ENCODE measurements at places on chromosomes 12 and 14.

DNA sequence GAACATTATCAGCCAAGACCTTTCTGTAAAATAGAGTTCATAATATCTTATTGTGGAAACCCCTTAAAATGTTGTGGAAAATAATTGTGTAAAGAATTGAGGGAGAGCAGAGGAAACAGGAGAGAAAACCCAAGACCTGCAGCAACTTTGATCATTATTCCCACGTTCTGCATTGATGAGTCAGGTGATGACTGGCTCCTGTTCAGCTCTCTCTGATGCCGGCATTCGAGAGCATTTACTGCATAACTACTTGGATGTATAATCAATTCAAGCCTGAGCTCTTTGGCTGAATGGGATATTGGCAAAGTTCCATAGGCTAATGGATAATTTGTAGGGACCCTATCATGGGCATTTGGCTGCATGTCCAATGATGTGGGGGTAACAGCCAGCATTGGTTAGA, 176.3 kb upstream of the ARID2 start:
- DNase-seq: no peak

GRCh38 chr12:132952371-132953162, 3.5 kb downstream of the ZNF605 start:
- no peak for DNase-seq

DNA sequence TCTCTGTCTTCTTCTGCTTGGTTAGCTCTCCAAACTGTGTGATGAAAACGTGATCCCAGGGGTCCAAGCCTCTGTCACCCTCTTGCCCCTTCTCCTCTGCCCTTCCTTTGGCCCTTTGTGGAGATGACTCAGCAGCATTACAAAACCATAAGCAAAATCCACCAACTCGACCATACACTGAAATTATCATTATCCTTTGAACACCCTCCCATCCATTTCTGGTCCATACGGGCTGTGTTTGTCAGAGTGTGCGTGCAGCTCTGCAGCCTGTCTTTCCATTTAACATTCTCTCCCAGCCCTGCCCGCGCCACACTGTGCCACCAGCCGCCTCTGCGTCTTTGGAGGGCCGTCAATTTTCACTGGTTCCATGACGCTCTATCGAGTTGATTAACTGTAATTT, 69.2 kb downstream of the SLC25A47 start:
- peak; percentile 44 for DNase-seq

- peak; percentile 25 for DNase-seq
These were observed 650 bp upstream of the PTGER2 start for GRCh38 chr14:52313462-52313861.

- peak; percentile 49 for DNase-seq
These were observed 28.6 kb downstream of the FIGNL2 start for GRCh38 chr12:51819736-51820525.

DNA sequence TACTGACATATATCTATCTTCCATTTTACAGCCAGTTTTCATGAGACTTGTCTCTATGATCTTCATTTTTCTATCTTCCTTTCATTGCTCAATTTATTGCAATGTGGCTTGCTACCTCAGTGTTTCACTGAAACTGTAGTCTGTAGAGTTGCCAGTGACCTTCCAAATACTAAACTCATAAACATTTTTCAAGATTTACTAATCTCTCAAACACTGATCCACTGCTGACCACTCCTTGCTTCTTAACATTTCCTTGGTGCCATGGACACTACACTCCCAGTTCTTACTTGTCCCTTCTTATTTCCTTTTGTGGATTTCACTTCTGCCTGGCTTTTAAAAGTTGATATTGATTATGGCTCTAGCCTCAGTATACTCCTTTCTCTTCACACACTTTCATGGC, 95.4 kb upstream of the SLCO1C1 start:
- DNase-seq: peak; percentile 4

DNA sequence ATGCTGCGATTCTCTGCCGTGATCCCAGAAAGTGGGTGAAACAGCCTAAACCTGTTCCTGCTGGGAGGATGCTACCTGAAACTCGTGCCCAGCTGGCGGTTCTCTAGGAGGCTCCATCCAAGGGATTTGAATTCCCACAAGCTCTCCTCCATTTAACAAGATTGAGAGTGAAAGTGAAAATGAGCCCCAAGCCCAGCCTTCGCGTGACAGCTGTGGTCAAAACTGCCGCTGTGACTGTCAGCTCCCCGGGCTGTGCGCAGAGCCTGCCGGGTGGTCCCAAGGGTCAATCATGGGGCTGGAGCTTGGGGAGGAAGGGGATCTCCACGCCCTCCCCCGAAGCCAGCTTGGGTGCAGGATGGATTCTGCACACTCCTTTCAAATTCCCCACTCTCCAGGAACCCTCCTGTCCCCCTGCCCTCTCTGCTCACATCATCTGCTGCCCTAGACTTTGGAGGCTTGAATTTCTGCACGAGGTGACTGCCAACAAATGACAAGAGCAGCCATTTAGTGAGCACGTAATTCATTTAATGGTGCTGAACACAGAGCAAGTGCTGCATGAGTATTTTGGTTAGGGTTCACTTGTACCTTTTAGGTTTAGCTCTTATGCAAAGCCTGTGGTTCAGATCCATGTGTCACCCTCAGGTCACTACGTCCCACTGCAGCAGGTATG, 5.3 kb downstream of the ASB2 start:
- DNase-seq: no peak

DNA sequence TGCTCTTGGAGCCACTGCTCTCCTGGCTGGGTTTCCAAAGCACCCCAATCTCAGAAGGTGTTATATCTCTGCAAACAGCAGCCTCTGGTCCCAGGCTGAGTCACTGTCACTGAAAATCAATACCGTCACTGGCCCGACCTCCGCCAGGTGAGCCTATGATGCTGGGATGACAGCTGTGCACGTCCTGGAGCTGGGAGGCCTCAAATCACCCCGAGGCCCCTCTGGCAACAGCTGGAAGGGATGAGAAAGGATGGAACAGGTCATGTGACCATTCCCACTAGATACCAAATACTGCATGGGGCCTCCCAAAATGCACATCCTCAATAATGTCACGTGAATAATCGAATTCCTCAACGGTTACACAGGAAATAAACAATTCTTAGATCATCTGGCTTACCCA, 190.8 kb downstream of the TTC7B start:
- no peak for DNase-seq

- no peak for DNase-seq
These were observed 55.3 kb downstream of the RBM19 start for GRCh38 chr12:113910751-113911272.

GRCh38 chr14:72736786-72737559, 156.9 kb downstream of the DPF3 start:
- DNase-seq: peak; percentile 89

GRCh38 chr12:18296201-18296908, 35.0 kb downstream of the PIK3C2G start:
- DNase-seq: peak; percentile 40

- no peak for DNase-seq
These were observed 78.9 kb upstream of the MAP1LC3B2 start for GRCh38 chr12:116480210-116480810.

GRCh38 chr12:104865080-104865479, 93.0 kb downstream of the SLC41A2 start:
- no peak for DNase-seq

GRCh38 chr14:57273236-57273635, 4.5 kb downstream of the AP5M1 start:
- no peak for DNase-seq

All from AG10803 (cell line).